ENCODE measurements at places on chromosomes 1 and 21. TPM values are rescaled to one million over a fixed set of nuclear protein-coding genes. Genes with fewer than 3 reads are reported as not detected.

SH3BGR gene
- 3.6 TPM for total RNA-seq

- DNase-seq: no peak
- no peak overlapping the region for H3K4me3 ChIP-seq
- H3K36me3 ChIP-seq: no peaks in the 10 kb centered on the region
- H3K27ac ChIP-seq: no peak overlapping the region
- H3K27me3 ChIP-seq: peaks cover 48% of the 10 kb centered on the region
These were observed 17.2 kb upstream of the PSMA5 start for GRCh38 chr1:109443476-109443875.

DNA sequence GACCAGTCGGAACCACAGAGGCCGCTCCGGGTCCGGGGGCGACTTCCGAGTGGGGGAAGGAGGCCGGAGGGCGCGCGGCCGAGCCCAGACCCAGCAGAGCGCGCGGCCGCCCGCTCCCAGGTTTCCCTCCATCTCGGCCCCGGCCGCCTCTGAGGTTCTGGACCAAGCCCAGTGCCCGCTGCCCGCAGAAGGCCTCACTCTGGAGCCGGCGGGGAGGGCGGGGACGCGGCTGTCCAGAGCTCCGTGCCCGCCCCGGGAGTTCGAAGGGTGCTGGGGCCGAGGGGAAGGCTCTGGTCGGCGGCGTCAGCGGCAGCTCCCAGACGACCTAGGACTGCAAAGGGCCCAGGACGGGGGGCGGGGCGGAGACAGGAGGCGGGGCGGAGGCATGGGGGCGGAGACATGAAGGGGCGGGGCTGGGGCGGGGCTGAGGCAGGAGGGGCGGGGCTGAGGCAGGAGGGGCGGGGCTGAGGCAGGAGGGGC lies 48.0 kb upstream of the SLC19A1 start:
- no peaks in the 10 kb centered on the region for H3K36me3 ChIP-seq
- H3K4me3 ChIP-seq: peak overlapping the region; percentile 47

- no peaks in the 10 kb centered on the region for H3K27me3 ChIP-seq
- no peak overlapping the region for H3K27ac ChIP-seq
- DNase-seq: no peak
- no peaks in the 10 kb centered on the region for H3K4me1 ChIP-seq
These were observed 26.6 kb downstream of the BEND5 start for GRCh38 chr1:48750109-48750508.

GRCh38 chr21:26025536-26026512 lies 144.7 kb downstream of the APP start:
- no peak overlapping the region for H3K27ac ChIP-seq
- H3K4me3 ChIP-seq: no peak overlapping the region
- H3K36me3 ChIP-seq: peaks cover 11% of the 10 kb centered on the region
- H3K4me1 ChIP-seq: no peaks in the 10 kb centered on the region

- DNase-seq: no peak
- H3K36me3 ChIP-seq: no peaks in the 10 kb centered on the region
- no peaks in the 10 kb centered on the region for H3K4me1 ChIP-seq
- no peaks in the 10 kb centered on the region for H3K27me3 ChIP-seq
- H3K4me3 ChIP-seq: no peak overlapping the region
- H3K27ac ChIP-seq: no peak overlapping the region
These were observed 549.6 kb downstream of the KIF26B start for GRCh38 chr1:245704341-245704740.

GRCh38 chr1:33516428-33516827 lies 44.0 kb downstream of the ZSCAN20 start:
- DNase-seq: no peak
- no peaks in the 10 kb centered on the region for H3K36me3 ChIP-seq
- no peak overlapping the region for H3K27ac ChIP-seq
- no peak overlapping the region for H3K4me3 ChIP-seq
- no peaks in the 10 kb centered on the region for H3K27me3 ChIP-seq

GRCh38 chr1:220804202-220804586 lies 17.5 kb downstream of the MTARC1 start:
- H3K4me3 ChIP-seq: no peak overlapping the region
- no peaks in the 10 kb centered on the region for H3K36me3 ChIP-seq
- no peak for DNase-seq
- H3K27me3 ChIP-seq: no peaks in the 10 kb centered on the region
- H3K27ac ChIP-seq: no peak overlapping the region

NPHS2 gene
- total RNA-seq: not detected

SLC50A1 gene
- 64.6 TPM for total RNA-seq
